Tibial nerve (tissue), 4 donors: ENCODE measurements at places on chromosomes 7 and 10.

- DNase-seq: no peak
These were observed 1.7 kb downstream of the SORCS3 start for GRCh38 chr10:104642658-104643302.

DNA sequence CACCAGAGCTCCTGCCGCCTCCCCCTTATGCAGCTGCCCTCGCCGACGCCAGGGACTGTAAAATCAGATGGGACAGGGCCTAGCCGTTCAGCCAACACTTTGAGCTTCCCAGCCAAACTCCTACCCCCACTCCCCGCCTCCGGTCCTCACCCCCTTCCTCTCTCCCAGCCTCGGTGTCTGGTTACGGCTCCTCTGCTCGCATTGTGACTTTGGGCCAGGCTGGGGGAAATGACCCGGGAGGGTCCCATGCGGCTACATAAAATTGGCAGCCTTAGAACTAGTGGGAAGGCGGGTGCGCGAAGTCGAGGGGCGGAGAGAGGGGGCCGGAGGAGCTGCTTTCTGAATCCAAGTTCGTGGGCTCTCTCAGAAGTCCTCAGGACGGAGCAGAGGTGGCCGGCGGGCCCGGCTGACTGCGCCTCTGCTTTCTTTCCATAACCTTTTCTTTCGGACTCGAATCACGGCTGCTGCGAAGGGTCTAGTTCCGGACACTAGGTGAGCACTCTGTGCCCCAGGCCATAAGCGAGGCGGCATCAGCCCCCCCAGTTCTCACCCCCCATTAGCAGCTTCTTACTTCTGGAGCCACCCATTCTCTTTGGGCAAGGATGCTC, at the start of gene KAZALD1:
Gene KAZALD1 (plus strand): TSS at position 366 of the 608 bp plus-strand sequence. CDS start 604 bp downstream, outside the sequence.
- DNase-seq: no peak

DNA sequence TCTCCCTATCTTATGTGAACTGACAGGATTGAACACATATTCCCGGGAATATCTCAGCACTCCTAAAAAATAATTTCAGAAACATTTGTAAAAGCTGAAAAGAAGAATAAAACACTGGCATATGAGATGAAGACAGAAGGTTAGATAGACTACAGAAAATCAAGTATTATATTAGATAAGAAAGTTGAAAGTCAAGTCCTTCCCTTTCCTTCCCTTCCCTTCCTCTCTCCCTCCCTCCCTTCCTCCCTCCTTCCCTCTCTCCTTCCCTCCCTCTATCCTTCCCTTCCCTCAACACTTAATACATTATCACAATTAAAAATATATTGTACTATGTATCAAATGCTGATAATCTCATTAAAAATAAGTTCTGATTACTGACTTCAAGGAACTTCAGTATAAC, 122.5 kb downstream of the CTNNA3 start:
- DNase-seq: no peak

DNA sequence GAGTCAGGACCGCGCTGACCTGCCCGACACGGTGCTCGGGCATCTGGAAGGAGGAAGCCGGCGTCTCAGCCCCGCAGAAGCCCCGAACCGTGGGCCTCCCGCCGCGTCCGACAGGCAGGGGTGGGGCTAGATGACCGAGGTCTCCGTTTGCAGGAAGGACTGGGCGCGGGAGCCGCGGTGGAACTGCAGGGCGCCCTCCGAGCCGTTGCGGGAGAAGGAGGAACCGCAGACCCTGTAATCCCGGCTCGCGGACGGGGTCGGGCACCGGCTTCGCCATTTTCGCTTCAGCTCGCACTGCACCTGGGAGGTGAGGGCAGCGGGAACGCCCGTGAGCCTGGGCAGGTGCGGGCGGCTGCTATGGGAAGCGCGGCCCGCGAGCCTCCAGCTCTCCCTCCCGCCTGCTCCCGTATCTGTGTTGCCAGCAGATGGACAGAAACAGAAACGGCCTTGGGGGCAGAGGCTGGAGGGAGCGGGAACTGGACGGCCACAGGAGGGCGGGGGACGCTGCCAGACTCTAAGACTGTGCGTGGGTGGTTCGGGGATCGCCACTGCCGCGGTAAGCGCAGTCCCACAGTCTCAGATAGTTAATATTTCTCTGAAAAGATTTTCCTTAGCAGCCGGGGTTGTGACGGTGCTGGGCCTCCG, 114.1 kb downstream of the VIPR2 start:
- DNase-seq: peak; percentile 5

DNA sequence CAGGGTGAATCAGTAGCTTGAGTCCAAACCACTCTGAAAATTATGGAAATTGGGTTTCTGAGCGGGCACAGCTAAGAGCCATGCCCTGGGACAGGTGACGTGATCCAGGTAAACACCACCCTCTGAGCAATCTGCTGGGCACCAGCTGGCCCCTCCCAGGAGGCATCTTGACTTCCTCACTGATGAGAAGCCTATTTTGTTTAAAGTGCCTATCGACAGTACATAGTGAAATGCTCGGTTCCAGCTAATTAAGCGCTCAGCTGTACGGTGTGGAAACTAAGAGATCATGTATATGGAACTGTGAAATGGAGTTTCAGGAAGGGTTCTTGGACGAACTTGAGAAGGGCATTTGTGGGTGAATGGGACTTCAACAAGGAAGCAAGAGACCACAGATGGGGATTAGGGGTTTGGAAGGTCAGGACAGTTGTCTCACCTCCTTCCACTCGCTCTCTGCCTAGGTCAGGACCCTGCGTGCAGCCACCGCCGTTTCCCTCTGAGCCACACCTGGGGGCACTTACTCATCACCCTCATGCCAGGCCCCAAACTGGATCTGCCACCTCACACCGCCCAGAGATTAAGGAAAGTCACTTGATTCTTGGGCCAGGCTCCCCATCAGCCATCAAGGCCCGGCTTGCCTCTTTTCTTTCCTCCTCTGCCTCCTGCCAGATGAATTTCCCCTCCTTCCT, 3.2 kb downstream of the ITPRIP start:
- DNase-seq: no peak

DNA sequence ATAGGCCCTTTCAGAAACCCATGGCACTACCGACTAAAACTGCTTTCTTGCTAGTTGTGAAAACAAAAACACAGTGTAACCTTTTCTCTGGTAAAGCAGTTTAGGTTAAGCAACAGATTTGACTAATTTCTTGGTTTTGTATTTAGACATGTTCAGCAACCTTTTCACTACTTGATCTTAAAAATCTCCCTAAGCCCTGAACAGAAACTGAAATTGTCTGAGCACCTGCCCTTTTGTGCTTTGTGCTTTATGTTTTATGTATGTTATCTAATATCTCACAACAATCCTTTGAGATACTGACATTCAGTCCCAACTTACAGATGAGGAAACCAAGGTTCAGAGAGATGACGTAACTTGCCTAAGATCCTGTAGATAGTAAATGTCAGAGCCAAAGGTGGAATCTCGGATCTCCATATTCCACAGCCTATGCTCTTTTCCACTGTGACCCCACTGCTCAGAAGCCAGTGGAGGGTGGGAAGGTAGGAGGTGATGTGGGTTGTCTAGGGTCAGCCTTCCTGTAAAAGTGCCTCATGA, 146.6 kb downstream of the LCOR start:
- DNase-seq: no peak

DNA sequence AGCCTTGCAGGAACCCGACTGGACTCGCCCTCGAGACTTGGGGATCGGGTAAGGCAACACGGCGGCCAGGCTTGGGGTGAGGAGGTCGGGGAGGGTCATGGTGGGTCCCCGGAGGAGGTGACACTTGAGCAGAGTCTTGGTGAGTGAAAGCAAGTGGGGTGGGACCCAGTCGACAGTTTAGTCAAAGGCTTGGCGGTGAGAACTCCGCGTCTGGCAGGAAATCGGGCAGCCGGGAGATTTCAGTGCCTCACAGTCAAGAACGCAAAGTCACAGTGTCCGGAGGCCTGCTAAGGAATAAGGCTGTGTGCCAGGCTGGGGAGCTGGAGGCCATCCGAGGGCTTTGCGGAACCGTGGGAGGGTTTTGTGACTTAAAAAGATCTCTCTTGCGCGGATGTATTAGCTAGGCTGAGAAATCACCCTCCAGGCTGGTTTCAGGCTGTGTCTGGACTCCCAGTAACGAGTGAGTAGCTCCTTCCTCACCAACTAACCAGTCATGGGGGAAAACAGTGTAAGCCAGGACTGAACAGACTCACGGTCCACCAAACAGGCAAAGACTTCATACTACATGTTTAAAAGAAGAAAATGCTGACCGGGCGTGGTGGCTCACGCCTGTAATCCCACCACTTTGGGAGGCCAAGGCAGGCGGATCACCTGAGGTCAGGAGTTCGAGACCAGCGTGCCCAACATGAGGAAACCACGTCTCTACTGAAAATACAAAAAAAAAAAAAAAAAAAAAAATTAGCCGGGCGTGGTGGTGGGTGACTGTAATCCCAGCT, 613 bp downstream of the AP5Z1 start:
- no peak for DNase-seq

GRCh38 chr10:75919913-75920312, 488.5 kb downstream of the LRMDA start:
- DNase-seq: no peak

GRCh38 chr7:144824360-144824759, 11.5 kb downstream of the TPK1 start:
- DNase-seq: no peak

DNA sequence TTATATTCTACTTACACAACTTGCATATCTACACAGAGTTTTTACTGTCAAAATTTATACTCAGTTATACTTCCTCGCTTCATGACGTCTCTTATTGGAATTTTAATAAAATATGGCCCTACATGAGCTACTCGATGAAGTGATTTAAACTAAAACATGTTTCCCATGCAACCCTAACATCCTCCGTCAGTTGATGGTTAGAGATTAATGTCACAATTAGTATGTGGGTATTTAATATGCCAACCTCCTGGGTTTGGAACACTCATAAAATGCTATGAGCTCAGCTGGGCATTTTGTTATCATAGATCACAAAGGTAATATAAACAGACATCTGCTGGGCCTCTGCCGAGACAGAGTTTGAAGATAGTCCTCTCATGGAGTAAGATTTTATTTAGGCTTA, 66.5 kb downstream of the GNAT3 start:
- DNase-seq: no peak

GRCh38 chr10:88908194-88908593, 28.1 kb downstream of the STAMBPL1 start:
- no peak for DNase-seq

- DNase-seq: no peak
These were observed 36.4 kb downstream of the CDH23 start for GRCh38 chr10:71432956-71433767.

- no peak for DNase-seq
These were observed 203.5 kb downstream of the CTNNA3 start for GRCh38 chr10:67492317-67493019.
